ENCODE measurements at places on chromosomes 1 and 21.

DNA sequence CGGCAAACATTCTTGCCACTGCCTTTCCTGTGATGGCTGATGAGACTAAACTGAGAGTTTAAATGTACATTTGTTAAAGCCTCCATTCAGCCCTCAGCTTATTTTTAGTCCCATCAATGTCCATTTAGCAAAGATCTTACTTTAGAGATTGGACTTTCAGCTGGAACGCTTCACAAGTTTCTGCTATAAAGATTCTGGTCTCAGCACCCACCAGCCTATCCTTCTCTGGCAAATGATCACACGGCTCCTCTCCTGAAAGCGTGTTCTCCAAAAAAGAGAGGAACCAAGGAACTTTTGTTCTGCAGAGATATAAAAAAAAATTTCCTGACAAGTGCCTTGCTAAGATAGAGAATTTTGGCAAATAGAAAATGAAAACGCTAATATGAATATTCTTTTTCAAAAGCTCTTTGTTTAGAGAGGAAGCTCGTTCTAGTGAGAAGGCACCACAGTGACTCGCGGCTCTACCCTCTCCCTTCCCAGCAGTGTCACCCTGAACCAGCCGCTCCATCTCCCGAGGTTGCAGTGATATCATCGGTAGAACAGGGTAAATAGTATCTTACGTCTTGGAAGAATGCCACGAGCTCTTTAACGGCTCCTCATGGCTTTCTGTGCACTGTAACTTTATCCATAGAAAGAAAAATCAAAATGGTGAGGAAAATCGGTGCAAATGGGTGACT is 200.2 kb downstream of the APP start:
- peak; percentile 31 for DNase-seq

DNA sequence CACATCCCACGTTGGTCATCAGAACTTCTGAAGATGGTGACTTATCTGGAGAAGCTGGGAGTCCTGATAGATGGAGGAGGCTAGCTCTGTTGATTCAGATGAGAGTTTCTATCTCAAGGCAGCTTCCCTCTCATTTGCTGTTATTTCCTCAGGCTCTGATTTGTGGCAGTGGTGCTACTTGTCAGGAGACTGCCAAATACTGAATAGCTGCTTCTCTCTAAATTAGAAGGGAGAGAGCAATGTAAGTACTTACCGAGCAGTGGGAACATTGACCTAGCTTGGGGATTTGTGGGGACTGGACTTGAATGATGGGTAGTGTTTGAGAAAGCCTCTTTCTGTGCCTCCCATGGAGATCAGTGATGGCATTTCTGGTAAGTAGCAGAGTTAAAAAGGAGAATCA is at the start of gene OR10K1:
Gene OR10K1 (plus strand): TSS at position 301 of the 400 bp plus-strand sequence. CDS start 3,728 bp downstream, outside the sequence.
- DNase-seq: no peak

DNA sequence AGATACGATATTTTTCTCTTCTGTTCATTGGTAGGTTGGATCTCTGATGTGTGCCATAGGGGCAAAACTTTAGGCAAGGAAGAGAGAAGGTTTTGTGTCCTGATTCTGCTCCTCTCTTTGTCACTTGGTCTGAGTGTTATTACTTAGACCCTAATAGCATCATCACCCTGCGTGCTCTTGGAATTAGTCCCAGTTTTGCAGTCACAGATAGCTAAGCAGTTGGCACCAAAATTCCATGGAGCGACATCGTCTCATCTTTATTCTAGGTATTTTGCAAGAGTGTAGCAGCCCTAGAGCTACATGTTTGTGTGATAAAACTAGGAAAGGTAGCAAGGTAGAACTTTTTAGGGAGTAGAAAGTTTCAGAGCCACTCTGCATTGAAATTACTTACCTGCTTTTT is 23.8 kb downstream of the PIP5K1A start:
- no peak for DNase-seq

GRCh38 chr21:45363921-45364467 is 41.0 kb upstream of the COL18A1 start:
- DNase-seq: peak; percentile 83

DNA sequence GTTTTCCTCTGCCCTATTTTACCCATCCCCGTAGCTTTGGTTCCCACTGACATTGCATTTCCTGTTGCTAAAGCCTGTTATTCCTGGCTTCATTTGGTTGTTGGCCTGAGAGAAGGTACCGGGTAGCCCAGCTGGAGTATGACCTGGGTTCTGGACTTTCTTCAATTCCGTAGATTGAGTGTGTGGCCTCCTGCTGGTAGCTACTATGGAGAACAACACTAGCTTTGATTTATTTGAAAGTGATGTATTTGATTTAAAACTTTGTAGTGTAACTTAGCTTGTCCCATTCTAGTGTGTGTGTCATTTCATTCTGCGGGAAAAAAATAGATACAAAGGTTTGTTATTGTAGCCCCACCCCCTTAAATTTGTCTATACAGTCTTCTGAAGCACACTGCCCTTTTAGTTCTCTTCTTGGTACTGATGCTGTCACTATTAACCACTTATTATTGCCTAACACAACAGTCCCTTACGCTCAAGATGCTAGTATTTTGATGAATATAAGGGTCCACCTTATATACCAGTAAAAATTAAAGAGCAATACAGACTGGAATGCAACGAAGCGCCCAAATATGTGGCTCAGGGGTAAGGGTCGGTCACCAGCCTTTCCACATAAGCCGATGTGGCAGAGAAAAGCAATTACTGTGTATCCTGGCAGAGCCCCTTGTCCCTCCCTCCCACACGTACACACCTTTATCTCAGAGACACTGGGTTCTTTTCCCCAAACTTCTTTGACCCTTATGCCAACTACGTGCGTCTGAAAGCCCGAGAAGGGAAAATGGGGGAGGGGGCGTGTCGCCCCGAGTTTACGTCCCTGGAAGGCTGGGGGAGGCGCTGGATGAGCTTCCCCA is 643 bp upstream of the MOV10 start:
- peak; percentile 43 for DNase-seq

GRCh38 chr1:66693856-66694255 is 58.4 kb upstream of the DYNLT5 start:
- no peak for DNase-seq

GRCh38 chr1:161235957-161236775 is 1.8 kb downstream of the NR1I3 start:
- no peak for DNase-seq

GRCh38 chr21:18522181-18522972 is 118.8 kb upstream of the TMPRSS15 start:
- DNase-seq: no peak

DNA sequence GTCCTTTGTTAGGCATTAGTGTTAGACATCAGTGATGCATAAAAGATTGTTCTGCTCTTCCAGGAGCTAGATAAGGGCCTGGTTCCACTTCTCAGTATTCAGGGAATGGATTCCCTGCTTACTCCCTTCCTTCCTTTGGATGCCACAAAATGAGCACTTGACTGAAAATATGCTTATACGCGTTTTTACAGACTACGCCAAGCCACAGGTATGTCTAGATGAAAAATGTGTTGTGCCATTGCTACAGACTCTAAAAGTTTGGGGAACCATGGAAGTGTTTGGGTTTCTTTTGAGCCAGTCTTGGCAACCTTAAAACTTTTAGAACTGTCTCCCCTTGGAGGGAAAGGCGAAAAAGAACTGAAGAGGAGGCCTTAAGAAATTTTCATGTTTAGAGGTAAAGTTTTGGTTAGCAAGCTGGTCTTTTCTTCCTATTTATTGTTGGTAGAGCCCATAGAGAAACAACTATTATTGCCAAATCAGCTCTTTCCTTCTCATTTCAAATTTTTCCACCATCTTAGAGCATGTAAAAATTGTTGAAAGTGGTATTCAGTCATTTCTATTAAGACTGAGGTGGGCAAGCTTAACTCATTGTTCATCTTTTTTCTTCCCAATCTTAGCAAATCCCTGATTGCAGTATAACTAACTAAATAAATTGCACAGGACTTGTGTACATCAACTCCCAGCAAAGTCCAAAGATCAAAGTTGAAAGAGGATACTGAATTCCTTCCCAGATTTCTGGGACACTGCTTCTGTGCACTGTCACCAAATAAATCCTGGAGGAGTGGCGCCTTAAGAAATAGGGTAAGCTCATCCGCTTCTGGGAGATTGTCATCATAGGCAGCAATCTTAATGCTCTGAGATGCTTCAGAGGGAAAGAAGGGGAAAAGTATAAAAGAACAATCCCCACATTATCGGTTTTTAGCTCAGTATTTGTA is 18.9 kb downstream of the FGGY start:
- no peak for DNase-seq

DNA sequence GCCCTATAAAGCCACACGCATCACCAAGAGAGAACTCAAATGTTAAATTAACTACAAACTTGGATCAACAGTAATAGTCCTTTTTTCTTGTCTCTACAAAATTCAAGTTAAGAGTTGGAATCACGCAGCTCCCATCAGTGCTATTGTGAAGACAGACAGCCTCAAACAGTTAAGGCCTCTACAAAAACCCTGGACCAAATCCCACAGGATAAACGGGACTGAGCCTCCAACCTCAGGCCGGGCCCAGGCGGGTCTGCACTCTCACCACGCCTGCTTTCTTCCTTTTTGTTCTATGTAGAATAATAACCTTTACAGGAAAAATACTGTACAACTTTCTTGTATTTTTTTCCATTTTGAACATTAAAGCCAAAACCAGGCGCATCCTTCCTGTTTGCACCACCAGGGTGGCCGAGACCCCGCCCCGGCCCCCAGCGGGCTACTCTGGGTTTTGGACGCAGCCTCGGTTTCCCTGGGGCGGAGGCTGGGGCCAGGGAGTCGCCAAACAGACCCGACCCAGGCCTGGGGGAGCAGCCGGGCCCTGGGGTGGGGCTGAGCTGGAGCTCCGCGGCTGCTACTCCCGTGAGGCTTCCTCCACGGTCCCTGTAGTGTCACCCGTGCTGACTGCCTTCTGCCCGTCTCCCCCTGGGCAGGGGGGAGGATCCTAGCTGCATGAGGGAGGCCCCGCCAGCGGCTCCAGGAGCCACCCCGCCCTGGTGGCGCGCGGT is 158.4 kb downstream of the CASZ1 start:
- DNase-seq: no peak

GRCh38 chr1:241641773-241642592 is 1.8 kb upstream of the CHML start:
- no peak for DNase-seq

GRCh38 chr1:34358636-34359035 is 181.9 kb downstream of the C1orf94 start:
- no peak for DNase-seq

- peak; percentile 72 for DNase-seq
Measured at GRCh38 chr1:46522184-46522968, 29.1 kb downstream of the KNCN start.

DNA sequence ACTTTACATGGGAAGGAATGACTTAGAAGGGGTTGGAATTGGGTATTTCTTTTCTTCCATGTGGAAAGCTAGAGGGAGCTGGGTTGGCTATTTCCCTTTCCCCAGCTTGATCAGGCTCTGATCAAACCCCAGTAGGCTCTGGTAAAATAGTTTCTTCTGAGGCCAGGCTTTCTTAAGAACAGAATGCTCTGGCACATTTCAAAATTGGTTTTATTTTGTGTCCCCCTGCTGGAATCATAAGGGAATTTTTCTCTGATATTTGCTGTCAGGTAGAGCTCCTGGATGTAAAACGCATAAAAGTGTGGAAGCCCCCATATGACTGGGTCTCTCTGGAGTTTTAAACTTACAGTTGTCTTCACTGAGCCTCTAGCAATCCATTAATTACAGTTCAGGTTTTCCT is 17.1 kb upstream of the APOBEC4 start:
- DNase-seq: no peak

DNA sequence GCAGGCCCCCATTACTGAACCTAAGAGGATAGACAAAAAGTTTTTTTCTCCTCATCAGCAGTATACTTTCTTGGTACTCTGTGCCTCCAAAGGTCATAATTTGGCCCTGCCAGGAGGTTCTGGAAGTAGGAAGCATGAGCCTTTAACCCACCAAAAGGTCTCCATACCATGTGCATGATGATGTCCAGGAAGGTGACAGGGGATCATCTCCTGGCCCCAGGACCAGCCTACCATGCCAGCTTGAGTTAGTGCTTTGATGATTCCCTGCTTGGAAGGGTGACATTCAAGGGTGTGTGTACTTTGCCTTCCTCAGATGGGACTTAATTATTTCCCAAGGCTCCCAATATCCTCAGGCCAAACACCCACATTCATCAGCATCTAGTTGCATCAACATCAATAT is 6.3 kb upstream of the SPRR1A start:
- no peak for DNase-seq

DNA sequence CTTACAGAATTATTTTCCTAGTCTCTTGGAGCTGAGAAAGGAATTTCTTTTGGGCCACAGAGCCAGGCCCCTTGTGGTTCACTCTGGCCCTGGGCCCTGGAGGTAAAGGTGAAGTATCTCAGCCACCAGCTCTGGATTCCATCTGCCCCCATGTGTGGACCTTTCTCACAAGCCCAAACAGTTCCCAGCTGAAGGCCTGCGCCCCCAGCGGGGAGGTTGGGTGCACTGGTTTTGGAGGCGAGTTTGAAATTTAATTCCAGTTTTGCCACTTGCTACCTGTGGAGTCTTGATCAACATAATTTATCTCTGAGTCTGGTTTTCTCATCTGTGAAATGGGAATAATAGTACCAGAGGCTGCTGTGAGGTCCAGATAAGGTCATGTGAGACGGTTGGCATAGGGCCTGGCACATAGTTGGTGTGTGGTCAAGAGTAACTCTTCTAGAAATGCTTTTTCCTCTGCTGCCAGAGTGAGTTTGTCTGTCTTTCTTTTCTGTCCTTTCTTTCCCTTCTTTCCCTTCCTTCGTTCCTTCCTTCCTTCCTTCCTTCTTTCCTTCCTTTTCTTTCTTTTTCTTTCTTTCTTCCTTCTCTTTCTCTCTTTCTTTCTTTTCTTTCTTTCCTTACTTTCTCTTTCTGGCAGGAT is 6.1 kb downstream of the AGTRAP start:
- DNase-seq: no peak

DNA sequence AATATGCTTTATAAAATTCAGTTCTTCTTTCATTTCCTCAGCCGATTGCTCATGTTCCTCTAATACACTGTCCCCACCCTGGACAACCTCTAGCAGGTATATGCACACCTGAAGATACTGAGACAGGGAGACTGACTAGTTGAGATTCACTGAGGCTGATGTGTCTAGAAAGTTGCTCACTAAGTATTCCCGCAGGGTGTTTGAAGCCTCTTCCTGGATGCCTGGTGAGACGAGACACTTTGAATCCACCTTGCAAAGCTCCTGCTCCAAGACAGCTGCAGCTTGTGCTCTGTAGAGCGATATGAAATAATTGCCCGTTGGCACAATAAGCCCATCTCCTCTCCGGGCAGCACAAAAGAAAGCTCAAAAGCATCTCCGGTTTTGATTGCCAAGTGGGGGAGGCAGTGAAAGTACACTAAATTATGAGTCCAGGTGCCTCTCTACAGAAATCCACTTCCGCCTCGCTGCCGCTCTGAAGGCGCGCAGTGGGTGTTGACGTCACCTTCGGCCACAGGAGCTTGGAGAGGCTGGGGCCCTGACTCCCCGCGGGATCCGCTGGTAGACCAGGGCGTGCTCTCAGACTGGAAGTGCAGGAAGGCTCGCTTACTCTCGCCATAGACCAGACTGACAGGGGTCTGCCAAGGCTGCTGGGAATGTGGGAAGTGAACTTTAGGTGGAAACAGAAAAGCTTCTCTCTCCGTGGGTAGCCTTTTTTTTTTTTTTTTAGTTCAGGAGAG is 46.3 kb downstream of the GPA33 start:
- peak; percentile 60 for DNase-seq

DNA sequence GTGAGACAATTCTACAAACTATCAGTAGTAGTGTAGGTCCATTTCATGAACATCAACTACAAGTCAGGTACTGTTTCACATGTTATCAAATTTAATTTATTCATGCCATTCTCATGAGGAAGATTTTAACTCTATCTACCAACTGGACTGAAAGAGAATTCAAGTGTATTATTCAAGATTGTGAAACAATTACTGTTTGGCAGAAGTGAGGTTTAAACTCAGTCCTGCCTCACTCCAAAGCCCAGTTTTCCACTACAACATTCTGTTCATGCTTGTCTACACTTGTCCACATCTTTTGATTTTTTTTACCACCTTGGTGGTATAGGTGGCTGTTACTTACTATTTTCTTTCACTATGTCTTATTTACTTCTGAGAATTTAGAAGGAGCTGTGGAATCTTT is 272.9 kb downstream of the TGFB2 start:
- no peak for DNase-seq
